Breast epithelium (tissue), 4 donors: ENCODE measurements at places on chromosomes 3 and 15. TPM values are rescaled to one million over a fixed set of nuclear protein-coding genes. Genes with fewer than 3 reads are reported as not detected.

GRCh38 chr15:55008421-55008820 lies 188.3 kb downstream of the RSL24D1 start:
- H3K27ac ChIP-seq = no peak overlapping the region
- DNase-seq = no peak
- no peaks in the 10 kb centered on the region for H3K27me3 ChIP-seq
- H3K4me1 ChIP-seq = no peaks in the 10 kb centered on the region

GUCA1C gene
- total RNA-seq = not detected

DNA sequence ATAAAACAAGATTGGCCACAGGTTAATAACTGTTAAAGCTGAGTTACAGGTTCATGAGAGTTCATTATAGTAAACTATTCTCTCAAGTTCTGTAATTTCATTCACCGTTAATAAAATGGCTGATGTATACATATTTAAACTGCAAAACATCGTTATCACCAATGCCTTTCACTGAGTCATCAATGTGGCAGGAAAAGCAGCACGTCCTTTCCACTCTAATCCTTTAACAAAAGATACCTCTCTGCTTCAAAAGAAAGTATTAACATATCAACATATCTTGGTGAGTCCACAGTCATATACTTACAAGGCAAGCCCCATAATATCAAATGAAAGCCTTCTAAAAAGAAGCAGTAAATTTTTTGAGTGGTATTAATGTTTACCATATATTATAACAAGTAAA lies 54.5 kb downstream of the UACA start:
- no peak for DNase-seq
- no peak overlapping the region for H3K4me3 ChIP-seq
- H3K36me3 ChIP-seq = no peaks in the 10 kb centered on the region
- H3K27me3 ChIP-seq = no peaks in the 10 kb centered on the region
- peaks cover 7% of the 10 kb centered on the region for H3K4me1 ChIP-seq

GRCh38 chr3:38027466-38028465 lies 1.7 kb downstream of the PLCD1 start:
- H3K4me3 ChIP-seq = no peak overlapping the region
- peaks cover 12% of the 10 kb centered on the region for H3K4me1 ChIP-seq
- peak overlapping the region; percentile 89 for H3K27ac ChIP-seq
- no peaks in the 10 kb centered on the region for H3K27me3 ChIP-seq
- no peaks in the 10 kb centered on the region for H3K36me3 ChIP-seq

DNA sequence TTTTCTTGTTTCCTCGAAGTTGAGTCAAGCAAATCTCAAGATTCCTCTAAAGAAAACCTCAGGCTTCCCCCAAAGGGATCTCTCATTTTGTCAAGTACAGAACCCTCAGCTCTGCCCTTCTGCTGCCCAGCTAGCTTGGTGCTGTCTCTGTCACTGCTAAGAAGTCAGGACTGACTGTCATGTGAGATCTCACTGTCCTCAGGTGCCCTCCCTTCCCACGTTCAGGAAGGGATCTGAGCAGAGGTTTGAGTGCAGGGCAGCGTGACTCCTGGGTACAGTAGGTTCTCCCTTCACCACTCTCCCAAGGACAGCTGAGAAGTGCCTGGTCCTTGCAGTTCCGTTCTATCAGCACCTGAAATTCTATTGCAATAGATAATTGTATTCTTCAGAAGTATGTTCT lies 229.7 kb downstream of the SLCO3A1 start:
- H3K27ac ChIP-seq = no peak overlapping the region
- H3K27me3 ChIP-seq = no peaks in the 10 kb centered on the region
- H3K4me3 ChIP-seq = no peak overlapping the region
- no peaks in the 10 kb centered on the region for H3K4me1 ChIP-seq
- no peak for DNase-seq

GRCh38 chr3:99730870-99731269 lies 86.8 kb upstream of the CMSS1 start:
- H3K27ac ChIP-seq = no peak overlapping the region
- no peak for DNase-seq
- H3K4me1 ChIP-seq = no peaks in the 10 kb centered on the region

NEK4 gene
- 32.4 TPM for total RNA-seq

DNA sequence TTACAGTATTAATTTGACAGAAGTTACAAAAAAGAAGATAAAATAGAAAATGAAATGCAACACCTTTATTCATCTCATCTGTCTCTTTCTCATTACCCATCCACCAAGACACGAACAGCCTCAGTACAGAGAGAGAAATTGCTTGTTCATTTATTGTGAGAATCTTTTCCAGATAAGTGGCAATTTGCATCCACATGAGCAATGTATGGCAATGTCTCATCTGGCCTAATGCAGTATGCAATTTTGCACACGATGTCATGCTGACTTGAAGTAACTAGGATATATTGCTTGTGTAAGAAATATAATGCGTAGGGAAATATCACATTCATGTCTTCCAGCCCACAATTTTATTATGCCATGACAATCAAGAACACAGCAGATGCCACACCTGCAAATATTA lies 866.9 kb downstream of the ROBO1 start:
- DNase-seq = no peak
- no peaks in the 10 kb centered on the region for H3K4me1 ChIP-seq
- H3K27ac ChIP-seq = no peak overlapping the region
- H3K27me3 ChIP-seq = no peaks in the 10 kb centered on the region

DNA sequence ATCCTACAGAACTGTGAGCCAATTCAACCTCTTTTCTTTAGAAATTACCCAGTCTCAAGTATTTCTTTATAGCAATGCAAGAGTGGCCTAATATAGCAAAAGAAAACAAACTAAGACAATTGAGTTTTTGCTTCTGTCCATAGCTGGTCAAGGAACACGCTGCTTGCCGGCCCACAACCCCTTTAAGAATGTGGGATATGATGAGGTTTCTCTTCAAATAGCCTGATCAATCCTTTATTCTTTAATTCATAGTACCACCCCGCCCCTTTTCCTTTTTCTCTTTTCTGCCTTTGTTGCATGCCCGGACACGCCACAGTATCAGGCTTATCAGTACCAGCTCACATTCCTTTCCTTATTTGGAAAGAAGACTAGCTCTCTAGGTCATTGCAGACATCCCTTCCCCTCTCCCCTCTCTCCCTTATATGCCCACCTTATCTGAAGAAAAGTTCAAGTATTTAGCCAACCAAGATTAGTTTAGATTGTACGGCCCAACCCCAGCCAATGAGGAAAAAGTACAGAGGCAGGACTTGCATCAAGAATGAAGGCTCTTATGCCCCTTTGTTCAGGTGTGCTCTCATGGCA lies 404.5 kb downstream of the OCA2 start:
- H3K27ac ChIP-seq = no peak overlapping the region
- no peaks in the 10 kb centered on the region for H3K36me3 ChIP-seq
- no peaks in the 10 kb centered on the region for H3K27me3 ChIP-seq

DNA sequence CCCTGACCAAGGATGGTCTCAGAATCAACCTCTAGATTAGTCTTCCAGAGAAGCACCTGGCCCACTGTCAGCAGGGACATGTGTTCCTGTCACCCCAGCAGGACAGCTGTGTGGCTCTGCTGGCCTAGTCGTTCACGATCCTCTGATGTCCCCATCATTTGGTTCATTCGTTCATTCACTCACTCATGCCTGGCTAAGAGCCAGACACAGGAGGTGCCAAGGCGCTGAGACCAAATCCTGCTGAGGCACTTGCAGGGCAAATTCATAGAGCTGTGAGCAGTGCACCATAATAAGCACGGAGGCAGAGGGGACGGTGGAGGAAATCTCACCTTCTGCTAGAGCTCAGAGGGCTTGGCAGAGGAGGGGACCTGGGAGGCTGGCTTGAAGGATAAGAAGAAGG lies 49.9 kb upstream of the FGD5 start:
- H3K27me3 ChIP-seq = no peaks in the 10 kb centered on the region
- no peak overlapping the region for H3K4me3 ChIP-seq
- no peaks in the 10 kb centered on the region for H3K4me1 ChIP-seq
- no peaks in the 10 kb centered on the region for H3K36me3 ChIP-seq
- H3K27ac ChIP-seq = no peak overlapping the region

- no peak overlapping the region for H3K27ac ChIP-seq
- no peaks in the 10 kb centered on the region for H3K27me3 ChIP-seq
- DNase-seq = no peak
Measured at GRCh38 chr3:15011174-15011573, 53.9 kb downstream of the MRPS25 start.

DNA sequence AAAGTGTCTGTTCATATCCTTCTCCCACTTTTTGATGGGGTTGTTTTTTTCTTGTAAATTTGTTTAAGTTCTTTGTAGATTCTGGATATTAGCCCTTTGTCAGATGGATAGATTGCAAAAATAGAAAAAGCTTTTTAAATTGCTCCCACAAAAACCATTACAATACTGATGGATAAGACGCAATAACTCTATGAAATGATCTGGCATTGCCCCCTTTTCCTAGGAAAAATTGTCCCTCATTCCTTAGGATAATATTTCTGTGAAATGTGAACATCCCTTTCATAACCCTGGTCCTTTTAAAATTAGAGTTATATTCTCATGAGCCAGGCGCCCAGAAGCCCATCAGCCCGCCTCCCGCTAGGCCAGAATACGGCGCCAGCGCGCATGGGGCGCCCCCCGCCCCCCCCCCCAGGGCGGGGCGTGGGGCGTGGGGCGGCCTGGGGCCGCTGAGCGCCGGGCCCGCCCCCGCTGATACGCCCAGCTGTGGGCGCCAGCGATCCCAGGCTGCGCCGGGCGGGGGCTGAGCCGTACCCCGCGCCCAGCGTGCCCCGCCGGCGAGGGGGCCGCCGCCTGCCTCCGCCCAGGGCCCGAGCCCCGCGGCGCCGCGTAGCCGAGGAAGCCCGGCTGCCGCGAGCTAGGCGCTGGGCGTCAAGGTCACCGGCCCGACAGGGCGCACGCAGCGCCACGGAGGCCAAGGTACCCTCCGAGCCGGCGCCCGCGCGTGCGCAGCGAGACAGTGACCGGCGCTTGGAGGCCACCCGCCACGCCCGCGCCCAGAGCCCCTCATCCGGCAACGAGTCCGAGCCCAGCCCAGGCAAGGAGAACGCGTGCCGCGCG lies 11.1 kb upstream of the ROPN1B start:
- no peak for DNase-seq
- no peaks in the 10 kb centered on the region for H3K4me1 ChIP-seq
- H3K4me3 ChIP-seq = peak overlapping the region; percentile 39
- no peaks in the 10 kb centered on the region for H3K36me3 ChIP-seq
- peaks cover 3% of the 10 kb centered on the region for H3K27me3 ChIP-seq

DNA sequence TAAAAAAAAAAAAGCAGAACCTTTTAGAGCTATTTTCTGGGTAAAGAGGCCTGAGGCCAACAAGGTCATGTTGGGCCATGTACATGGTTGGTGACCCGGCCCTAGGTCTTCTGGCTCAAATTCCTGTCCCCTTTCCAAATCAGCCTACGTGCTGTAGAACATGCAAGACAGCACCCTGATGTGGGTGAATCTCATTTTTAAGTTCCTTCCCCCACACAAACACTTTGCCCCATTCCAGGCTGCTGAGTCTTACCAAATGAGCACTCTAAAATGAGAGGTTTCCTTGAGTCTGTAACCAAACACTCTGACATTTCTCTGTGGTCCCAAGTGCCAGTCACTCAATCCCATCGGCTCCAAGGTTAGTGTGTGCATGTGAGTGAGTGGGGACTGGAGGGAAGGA lies 9.4 kb downstream of the BCL6 start:
- peaks cover 14% of the 10 kb centered on the region for H3K4me1 ChIP-seq
- H3K4me3 ChIP-seq = no peak overlapping the region
- no peaks in the 10 kb centered on the region for H3K36me3 ChIP-seq
- H3K27ac ChIP-seq = peak overlapping the region; percentile 99
- peak; percentile 29 for DNase-seq

LYZL4 gene
- total RNA-seq = not detected

- H3K4me3 ChIP-seq = no peak overlapping the region
- H3K27me3 ChIP-seq = peaks cover 34% of the 10 kb centered on the region
- no peaks in the 10 kb centered on the region for H3K4me1 ChIP-seq
- H3K27ac ChIP-seq = no peak overlapping the region
- no peak for DNase-seq
Measured at GRCh38 chr15:78342021-78342420, 1.9 kb downstream of the CRABP1 start.

DNA sequence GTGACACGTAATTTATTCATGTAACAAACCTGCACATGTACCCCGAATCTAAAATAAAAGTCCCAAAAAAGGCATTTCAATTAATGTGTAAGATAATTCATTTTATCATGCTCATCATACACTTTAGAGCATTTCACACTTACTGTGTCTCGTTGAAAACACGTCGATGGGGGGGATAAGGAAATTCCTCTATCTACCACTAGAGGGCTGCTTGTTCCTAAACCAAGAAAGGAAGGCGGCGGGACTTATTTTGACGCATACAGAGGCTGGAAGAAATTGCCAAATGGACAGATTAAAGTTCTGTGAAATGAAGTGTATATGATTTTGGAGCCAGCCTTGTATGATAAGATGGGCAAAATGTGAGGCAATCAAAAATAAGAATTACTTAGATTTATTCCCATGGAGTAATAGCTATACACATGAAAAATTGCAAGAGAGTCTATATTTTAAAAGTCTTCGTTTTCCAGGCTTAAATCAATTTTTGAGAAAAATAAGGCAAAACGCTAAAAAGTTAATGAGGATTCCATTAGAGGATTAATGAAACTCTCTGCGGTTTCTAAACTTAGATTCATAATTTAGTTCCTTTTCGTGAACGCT lies 346.8 kb downstream of the CNTN3 start:
- no peak for DNase-seq
- no peak overlapping the region for H3K27ac ChIP-seq
- H3K36me3 ChIP-seq = no peaks in the 10 kb centered on the region
- H3K4me3 ChIP-seq = no peak overlapping the region
- no peaks in the 10 kb centered on the region for H3K27me3 ChIP-seq

ECE2 gene
- not detected for total RNA-seq

GRCh38 chr15:99090011-99090699 lies 14.7 kb upstream of the SYNM start:
- H3K27me3 ChIP-seq = no peaks in the 10 kb centered on the region
- no peaks in the 10 kb centered on the region for H3K36me3 ChIP-seq

COL7A1 gene
- total RNA-seq = 18.6 TPM

GRCh38 chr3:134291319-134292254 lies 40.9 kb upstream of the RYK start:
- H3K36me3 ChIP-seq = no peaks in the 10 kb centered on the region
- H3K4me3 ChIP-seq = no peak overlapping the region
- DNase-seq = peak; percentile 95
- no peaks in the 10 kb centered on the region for H3K4me1 ChIP-seq

DNA sequence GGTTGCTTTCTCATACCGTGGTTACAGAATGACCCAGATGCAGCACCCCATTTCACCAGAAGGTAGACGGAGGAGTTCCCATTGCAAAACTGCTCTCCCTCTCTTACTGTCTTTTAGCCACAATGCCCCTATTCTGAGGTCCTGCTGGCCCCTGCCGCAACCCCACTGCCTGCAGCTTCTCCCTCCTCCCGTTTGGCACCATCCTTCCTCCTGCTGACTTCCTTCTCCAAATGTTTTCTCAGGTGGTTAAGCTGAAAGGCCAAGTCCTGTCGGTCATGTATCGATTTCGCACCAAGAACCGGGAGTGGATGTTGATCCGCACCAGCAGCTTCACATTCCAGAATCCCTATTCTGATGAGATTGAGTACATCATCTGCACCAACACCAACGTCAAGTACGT lies 132.3 kb upstream of the ABHD17C start:
- no peaks in the 10 kb centered on the region for H3K4me1 ChIP-seq
- H3K36me3 ChIP-seq = no peaks in the 10 kb centered on the region
- H3K4me3 ChIP-seq = no peak overlapping the region
- H3K27ac ChIP-seq = no peak overlapping the region

- DNase-seq = no peak
- H3K36me3 ChIP-seq = no peaks in the 10 kb centered on the region
- H3K27ac ChIP-seq = no peak overlapping the region
- no peaks in the 10 kb centered on the region for H3K4me1 ChIP-seq
- H3K27me3 ChIP-seq = no peaks in the 10 kb centered on the region
Measured at GRCh38 chr3:69906351-69906966, 93.1 kb upstream of the SAMMSON start.

GRCh38 chr3:70947579-70947978 lies 635.1 kb upstream of the MDFIC2 start:
- H3K27ac ChIP-seq = no peak overlapping the region
- H3K27me3 ChIP-seq = no peaks in the 10 kb centered on the region
- DNase-seq = no peak
- no peak overlapping the region for H3K4me3 ChIP-seq
